Body of pancreas (tissue), 4 donors: ENCODE measurements at places on chromosomes 3 and 15. TPM values are rescaled to one million over a fixed set of nuclear protein-coding genes. Genes with fewer than 3 reads are reported as not detected.

DNA sequence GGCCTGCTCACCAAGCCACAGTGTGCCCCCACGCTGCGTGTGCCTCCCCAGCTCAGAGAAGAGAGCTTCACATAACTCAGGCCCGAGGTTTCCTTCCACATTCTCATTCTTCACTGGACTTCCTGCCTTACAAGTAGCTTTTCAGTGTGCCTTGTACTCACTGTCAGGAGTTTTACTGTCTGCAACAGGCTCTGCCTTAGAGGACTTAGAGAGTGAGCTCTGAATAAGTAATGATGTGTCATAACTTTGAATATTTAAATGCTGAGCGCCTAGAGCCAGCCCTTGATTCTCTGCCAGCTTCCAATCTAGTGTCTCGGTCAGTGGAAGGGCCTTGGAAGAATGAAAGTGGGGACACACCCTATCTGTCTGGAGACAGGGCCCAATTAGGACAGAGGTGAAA, 41.8 kb downstream of the ITGB5 start:
- DNase-seq = no peak

- DNase-seq = no peak
Measured at GRCh38 chr3:140468407-140468806, 209.5 kb upstream of the TRIM42 start.

- DNase-seq = no peak
Measured at GRCh38 chr3:53816425-53816824, 29.8 kb downstream of the CHDH start.

Gene CFAP91
- 21.5 TPM for total RNA-seq

- peak; percentile 2 for DNase-seq
Measured at GRCh38 chr3:127689266-127689860, 16.6 kb downstream of the ABTB1 start.

- DNase-seq = no peak
Measured at GRCh38 chr3:126555795-126556636, 2.7 kb downstream of the C3orf22 start.

GRCh38 chr15:89615135-89615534, 39.9 kb downstream of the TICRR start:
- no peak for DNase-seq

GRCh38 chr3:30964612-30965011, 70.2 kb upstream of the GADL1 start:
- DNase-seq = no peak

- no peak for DNase-seq
Measured at GRCh38 chr15:50224606-50225005, 40.9 kb downstream of the HDC start.

DNA sequence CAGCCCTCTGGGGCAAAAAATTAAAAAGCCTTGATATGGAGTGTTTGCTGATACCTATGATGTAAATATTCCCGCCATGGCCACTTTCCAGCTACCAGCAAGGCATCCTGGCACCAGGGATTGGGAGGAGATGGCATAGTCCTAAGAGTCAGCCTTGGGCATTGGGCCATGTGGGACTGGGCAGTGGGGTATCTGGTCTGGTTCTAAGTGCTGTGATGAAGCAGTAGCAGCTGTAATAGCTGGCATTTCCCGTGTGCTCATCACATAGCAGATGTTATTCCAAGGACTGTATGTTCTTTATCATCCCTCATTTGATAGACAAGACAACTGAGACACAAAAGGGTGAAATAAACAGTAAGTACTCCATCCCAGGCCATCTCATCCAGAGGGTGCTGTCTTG, 6.9 kb upstream of the SACM1L start:
- no peak for DNase-seq

GRCh38 chr3:50237133-50237651, 1.2 kb downstream of the GNAI2 start:
- DNase-seq = no peak

DNA sequence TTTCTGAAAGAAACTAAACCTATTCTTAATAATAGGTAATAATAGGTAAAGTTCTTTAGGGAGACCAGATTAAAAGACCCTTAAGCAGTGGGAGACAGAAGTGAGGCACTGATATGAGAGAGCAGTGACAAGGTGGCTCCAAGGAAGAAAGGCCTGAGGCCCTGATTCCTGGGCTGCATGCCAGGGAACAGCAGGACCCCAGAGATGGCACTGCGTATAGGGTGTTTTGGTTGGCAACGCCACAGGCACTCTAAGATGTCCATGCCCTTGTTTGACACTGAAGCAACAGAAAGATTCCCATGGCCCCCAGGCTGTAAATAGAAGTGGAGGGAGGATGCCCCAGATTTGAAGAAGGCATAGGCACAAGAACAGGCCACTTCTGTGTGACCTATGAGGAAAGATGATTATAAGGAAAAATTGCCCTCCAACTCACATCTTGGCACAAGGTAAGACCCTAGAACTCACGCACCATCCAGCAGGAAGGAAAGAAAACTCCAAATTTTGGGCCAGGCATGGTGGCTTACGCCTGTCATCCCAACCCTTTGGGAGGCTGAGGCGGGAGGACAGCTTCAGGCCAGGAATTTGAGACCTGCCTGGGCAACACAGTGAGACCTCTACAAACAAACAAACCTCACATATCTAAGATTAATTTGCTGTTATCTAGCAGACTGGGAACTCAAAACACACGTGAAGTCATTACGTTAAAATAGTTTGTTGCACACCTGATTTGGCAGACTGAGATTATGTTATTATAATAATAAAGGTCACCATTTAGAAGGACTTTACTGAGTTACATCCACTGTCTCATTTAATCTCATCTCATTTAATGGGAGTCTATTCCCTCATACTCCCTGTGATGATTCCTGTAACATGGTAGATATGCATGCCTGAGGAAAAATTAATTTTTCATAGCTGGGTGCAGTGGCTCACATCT, 10.5 kb upstream of the BLM start:
- DNase-seq = no peak

DNA sequence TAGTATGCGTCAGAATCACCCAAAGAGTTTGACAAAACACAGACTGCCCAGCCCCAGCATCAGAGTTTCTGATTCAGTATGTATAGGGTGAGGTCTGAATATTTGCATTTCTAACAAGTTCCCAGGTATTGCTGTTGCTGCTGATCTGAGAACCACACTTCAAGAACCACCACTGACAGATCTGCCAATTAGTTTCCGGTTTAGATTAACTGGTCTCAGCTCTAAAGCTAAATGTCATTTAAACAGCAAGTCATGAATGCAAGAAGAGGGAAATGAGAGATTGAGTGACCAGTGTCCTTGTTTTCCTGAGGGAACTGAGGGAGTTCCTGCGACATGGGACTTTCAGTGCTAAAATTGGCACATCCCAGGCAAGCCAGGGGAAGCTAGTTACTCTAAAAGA, 305.0 kb downstream of the ZNF385D start:
- no peak for DNase-seq

Gene ACVR2B
- 7.3 TPM for total RNA-seq
